Activated naive CD4-positive, alpha-beta T cell (primary cell): ENCODE measurements at places on chromosomes 11 and 22.

DNA sequence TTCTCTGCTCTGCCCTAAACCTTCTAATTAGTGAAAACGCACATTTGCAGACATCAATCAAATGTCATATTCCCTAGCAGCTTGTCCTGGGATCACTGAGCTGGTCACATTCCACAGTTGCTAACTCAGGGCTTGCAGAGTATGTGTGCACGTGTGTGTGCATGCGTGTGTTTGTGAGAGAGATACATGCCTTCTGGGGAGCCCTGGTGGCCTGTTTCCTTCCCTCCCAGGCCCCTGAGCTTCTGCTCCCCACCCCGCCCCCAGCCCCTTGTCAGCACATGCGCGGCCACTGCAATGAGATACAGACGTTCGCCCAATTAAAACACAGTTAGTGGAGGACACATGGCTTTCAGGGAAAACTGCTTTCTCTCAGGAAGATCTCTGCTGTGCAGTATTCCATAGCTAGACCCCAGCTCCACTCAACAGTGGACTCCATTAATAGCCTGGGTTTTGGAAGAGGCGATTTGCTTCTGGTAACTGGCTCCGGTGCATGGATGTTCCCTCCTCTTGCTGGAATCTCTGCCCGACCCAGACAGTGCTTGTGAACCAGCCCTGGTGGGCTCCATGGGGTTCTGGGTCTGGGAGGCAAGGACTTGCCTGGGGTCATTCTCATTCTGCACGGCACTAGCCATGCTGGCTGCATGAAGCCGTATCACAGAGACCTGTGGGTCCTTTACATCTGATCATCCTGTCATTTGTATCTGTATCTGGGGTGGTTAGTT is 17.7 kb downstream of the LRP5 start:
- DNase-seq: no peak

DNA sequence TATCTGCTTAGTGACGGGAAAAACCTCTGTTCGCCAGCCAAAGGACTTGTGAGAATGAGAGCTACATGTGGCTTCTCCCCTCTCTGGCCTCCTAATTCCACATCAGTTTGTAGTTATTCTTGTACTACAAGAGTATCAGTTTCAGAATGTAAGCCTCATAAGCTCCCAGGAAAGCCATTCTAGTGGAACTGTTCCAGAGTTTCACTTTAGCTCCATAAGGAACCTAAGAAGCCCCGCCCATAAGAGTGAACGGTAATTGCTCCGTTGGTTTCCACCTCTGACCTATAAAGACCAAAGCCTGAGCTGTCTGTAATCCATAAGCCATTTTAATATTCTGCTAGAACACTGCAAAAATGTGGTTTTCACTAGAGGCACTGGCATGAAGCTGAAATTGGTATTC is 53.0 kb downstream of the SIK3 start:
- DNase-seq: no peak

GRCh38 chr11:19571906-19572305 is 140.7 kb upstream of the NAV2 start:
- DNase-seq: no peak

GRCh38 chr11:9772218-9772617 is 108.3 kb downstream of the SWAP70 start:
- no peak for DNase-seq

- no peak for DNase-seq
Measured at GRCh38 chr11:9046481-9046880, 42.7 kb upstream of the NRIP3 start.

DNA sequence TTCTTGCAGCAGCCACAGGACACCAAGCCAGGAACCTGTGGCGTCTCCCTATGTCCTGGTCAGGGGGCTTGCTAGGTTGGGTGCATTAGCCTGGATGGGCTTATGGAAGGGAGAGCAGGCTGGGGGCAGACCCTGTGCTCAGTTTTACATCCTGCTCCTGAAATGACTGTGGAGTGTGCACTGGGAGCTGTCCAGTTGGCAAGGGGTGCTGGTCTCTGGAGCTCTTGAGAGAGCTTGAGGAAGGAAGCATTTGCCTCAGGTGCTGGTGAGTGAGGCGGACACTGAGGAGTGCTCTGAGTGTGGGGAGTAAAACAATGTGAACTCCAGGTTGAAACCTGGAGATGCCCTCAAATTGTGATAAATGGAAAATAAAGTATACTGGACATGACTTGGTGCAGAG is 3.4 kb downstream of the SCGB1D4 start:
- DNase-seq: no peak

- no peak for DNase-seq
Measured at GRCh38 chr22:49423125-49423650, 404.5 kb downstream of the BRD1 start.

DNA sequence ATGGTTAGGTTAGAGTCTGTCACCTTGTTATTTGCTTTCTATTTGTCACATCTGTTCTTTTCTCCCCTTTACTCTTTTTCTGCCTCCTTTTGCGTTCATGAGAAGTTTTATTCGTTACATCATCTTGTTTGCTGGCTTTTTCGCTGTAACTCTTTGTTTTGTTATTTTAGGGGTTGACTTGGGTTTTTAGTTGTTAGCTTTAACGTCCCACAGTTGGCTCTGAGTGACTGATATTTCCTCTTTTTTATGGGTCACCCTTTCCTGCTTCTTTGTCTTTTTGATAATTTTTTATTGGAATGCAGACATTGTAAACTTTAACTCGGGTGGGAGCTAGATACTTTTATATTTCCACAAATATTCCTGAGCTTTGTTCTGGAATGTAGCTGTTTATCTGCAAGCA is 13.3 kb upstream of the TNNT3 start:
- no peak for DNase-seq

GRCh38 chr22:29071261-29072045 is 1.4 kb upstream of the KREMEN1 start:
- DNase-seq: no peak

DNA sequence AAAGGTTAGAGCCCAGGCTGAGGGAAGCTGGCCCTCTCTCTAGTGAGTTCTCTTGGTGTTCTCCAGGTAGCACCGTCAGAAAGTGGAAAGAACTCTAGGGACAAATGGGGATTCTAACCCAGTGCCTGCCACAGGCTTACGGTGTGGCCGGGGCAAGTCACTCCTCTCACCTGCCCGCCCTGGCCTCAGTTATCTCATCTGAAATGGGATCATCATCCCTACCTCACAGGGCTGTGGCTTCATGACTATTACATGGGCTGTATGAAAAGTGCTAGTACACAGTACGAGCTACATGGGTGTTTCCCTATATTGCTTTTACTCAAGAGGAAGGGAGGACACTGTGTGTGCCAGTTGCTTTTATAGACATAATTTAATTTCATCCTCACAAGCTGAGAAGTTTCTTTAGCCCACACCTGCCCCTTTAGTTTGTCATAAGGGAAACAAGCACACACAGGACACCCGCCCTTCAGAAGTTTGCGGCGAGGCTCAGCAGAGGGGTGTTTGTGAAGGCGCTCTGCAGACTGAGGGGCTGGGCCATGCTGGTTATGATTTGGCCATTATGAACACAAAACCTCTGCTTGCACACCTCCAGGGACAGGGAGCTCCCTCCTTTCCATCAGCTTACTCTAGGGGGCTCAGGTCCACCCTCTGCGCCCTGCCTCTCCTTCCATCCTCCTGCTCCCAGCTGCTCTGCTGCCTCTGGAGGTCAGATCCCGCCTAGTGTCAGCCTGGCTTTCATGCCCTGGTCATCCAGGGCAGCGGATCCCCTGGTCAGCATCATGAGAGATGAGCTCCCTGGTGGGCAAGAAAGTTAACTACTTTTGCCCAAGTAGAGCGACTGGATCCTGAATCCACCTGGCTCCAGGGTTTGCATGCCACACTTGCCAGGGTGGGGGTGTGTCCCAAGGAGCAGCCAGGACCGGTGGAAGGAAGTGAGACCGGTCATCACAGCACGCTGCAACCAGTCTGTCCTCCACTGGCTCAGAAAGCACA is 1.2 kb downstream of the KLHL35 start:
- no peak for DNase-seq

- DNase-seq: no peak
Measured at GRCh38 chr22:33271390-33272161, 213.4 kb upstream of the SYN3 start.
